ENCODE measurements at places on chromosomes 12 and 14. TPM values are rescaled to one million over a fixed set of nuclear protein-coding genes. Genes with fewer than 3 reads are reported as not detected.

Gene PHC1
- total RNA-seq = 22.8 TPM

Gene ZNF605
- total RNA-seq = 0.02 TPM

Gene EML5
- 1.8 TPM for total RNA-seq

Gene PRH2
- not detected for total RNA-seq

Gene A2ML1
- not detected for total RNA-seq

Gene CDC42BPB
- total RNA-seq = 85.6 TPM

Gene EDDM3A
- total RNA-seq = not detected

Gene PLEKHH1
- total RNA-seq = 27.6 TPM

Gene ST8SIA1
- not detected for total RNA-seq

Gene APOF
- total RNA-seq = 0.17 TPM

Gene TPH2
- total RNA-seq = not detected

Gene SLC5A8
- not detected for total RNA-seq

Gene SLC4A8
- total RNA-seq = 1.4 TPM

DNA sequence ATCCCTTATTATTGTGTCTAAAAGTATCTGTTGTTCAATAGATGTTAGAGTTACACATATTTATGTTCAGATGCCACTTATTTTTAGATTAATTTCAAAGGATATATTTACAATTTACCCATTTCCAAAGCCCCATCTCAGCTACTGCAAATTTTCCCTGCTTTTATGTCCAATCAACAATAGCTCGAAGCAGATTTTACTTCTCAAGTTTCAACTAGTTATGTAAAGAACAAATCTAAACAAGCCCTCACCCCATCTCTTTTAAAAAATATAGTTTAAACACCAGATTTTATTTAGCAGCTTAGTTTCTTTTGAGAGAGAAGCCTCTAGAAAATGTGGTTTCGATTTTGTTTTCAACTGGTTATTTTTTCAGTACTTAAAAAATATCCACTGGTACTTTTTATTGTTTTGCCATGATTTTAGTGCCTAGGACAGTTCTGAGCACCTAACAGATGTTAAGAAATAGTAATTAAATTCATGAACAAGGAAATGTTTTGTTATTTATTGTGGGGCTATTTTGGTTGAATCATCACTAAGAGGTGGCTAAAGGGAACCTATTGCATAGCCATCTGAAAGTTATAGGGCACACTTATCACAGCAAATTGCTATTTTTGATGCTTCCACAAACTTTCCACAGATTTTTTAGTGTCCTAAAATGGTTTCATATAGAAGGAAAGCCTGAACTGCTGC is 96.2 kb upstream of the BMP4 start:
- no peak for DNase-seq

DNA sequence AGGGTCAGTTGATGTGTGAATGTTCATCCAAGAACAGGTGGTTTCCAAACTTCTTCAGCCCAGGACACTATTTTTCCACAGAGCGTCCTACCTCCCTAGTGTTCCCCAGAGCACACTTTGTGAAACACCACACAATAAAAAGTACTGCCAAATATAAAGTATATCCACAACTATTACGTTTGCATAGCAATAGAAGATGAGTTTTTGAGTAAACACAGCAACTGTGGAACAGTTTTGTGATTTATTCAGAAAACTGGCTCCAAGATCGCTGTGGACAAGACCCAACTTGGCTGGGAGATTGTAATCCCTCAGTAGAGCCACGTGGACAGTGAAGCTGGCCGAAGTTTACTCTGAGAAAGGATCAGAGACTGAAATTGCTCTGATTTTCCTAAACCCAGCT is 14.5 kb upstream of the MAP1LC3B2 start:
- DNase-seq = no peak

- DNase-seq = no peak
These were observed 305.3 kb upstream of the OR4E1 start for GRCh38 chr14:21978999-21979314.

GRCh38 chr12:83461336-83461935 is 774.7 kb downstream of the TMTC2 start:
- no peak for DNase-seq

- DNase-seq = no peak
These were observed 86.4 kb downstream of the GALNT8 start for GRCh38 chr12:4806439-4807115.

- DNase-seq = no peak
These were observed 61.1 kb downstream of the TPH2 start for GRCh38 chr12:71999795-72000194.

DNA sequence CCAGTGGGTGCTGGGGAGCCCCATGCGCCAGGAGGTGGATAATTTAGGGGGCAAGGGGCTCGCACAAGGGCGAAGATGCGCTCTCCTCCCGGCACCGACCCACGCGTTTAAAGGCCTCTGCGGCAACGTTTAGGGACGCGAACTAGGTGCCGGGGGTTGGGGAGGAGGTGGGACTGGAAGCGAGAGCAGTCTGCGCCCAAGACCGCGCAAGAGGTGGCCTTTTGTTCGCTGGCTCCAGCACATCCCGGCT is 1.3 kb downstream of the SLC38A1 start:
- no peak for DNase-seq

GRCh38 chr14:72341686-72342085 is 409.5 kb downstream of the RGS6 start:
- no peak for DNase-seq

- DNase-seq = no peak
These were observed 605.5 kb downstream of the BCL11B start for GRCh38 chr14:98666545-98666944.

GRCh38 chr14:105261781-105262180 is 13.4 kb downstream of the BTBD6 start:
- no peak for DNase-seq

GRCh38 chr14:94679937-94680861 is 68.0 kb downstream of the SERPINA3 start:
- DNase-seq = no peak

- no peak for DNase-seq
These were observed 20.3 kb downstream of the ANGEL1 start for GRCh38 chr14:76792422-76792821.

GRCh38 chr14:76687611-76688382 is 73.5 kb upstream of the VASH1 start:
- no peak for DNase-seq

- no peak for DNase-seq
These were observed 319.1 kb upstream of the RGS6 start for GRCh38 chr14:71613168-71613567.

DNA sequence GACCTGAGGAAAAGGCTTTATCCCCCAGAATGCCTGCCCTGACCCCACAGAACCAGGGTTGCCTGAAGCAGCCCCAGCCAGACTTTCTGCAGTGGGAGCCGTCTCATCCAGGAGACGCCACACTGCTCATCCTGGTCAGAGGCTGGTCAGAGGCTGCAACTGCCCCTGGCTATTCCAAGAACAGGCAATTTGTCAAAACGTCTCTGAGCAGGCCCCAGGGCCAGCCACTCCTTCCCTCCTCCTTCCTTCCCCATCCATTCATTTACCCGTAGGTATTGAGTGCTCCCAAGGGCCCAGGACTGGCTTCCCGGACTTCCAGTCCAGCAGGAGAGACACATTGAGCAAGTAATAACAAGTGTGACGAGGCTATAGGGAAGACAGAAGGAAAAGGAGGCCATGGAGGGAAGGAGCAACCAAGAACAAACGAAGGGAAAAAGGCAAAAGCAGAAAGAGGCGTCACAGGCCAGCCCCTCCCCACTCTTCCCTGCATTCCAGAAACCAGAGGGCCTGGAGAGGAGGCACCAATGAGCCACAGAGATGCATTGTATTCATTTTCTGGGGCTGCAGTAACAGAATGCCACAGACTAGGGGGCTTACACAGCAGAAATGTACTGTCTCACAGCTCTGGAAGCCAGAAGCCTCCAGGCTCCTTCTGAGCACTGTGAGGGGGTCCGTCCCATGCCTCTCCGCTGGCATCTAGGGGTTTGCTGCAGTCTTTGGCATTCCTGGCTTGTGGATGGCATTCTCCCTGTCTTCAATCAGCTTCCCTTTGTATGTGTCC is 21.0 kb upstream of the CD9 start:
- DNase-seq = no peak
